ENCODE measurements at places on chromosomes 5 and 9. TPM values are rescaled to one million over a fixed set of nuclear protein-coding genes. Genes with fewer than 3 reads are reported as not detected.

DNA sequence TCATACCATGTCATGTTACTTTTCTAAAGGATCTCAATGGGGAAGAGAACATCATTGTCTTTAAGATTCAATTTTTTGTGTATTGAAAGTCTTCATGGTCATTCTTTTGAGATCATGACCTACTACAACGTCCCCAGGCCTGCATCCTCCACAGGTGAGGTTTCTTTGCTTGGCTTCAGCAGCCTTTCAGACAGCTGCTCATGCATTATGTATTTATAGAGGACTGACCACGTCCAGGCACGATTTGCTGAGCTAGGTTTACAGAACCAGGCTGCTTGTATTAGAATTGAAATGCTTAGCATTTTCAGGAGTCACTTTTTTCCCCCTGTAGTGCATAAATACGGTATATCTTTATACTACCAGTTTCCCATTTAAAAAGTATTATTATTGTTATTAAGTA is 70.4 kb downstream of the LIX1 start:
- no peaks in the 10 kb centered on the region for H3K27me3 ChIP-seq
- no peak overlapping the region for H3K4me3 ChIP-seq
- no peak for DNase-seq
- no peaks in the 10 kb centered on the region for H3K36me3 ChIP-seq

The FUBP3 gene
- polyA plus RNA-seq = 38.0 TPM

The SPINK6 gene
- not detected for polyA plus RNA-seq

GRCh38 chr9:74284581-74285450 is 212.3 kb upstream of the RORB start:
- H3K27ac ChIP-seq = no peak overlapping the region
- H3K36me3 ChIP-seq = no peaks in the 10 kb centered on the region
- H3K4me3 ChIP-seq = no peak overlapping the region
- no peaks in the 10 kb centered on the region for H3K27me3 ChIP-seq
- no peak for DNase-seq

The ARHGAP26 gene
- 10.5 TPM for polyA plus RNA-seq

GRCh38 chr9:129572052-129572425 is 48.9 kb downstream of the C9orf50 start:
- H3K27ac ChIP-seq = no peak overlapping the region
- peaks cover 20% of the 10 kb centered on the region for H3K27me3 ChIP-seq
- peaks cover 15% of the 10 kb centered on the region for H3K4me1 ChIP-seq
- DNase-seq = no peak
- H3K36me3 ChIP-seq = no peaks in the 10 kb centered on the region

The RHOBTB3 gene
- polyA plus RNA-seq = 15.7 TPM

DNA sequence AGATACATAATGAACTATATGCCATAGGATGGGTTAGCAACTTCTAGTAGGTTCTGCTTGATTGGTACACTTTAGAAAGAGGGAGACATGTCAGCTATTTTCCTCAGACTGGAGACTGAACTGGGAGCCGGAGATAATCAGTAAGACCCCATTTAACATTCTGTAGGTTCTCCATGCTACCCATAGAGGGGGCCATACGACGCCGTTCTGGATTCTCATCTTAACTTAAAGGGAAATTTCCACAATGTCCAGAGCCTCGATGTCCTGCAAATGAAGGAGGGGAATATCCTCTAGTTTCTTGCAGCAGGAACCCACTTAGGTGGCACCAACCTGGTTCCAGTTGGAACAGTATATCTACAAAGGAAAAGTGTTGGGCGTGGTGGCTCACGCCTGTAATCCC is 22.3 kb upstream of the NPM1 start:
- H3K27ac ChIP-seq = no peak overlapping the region
- no peaks in the 10 kb centered on the region for H3K27me3 ChIP-seq
- no peaks in the 10 kb centered on the region for H3K4me1 ChIP-seq

The ADAMTS16 gene
- polyA plus RNA-seq = 2.8 TPM

DNA sequence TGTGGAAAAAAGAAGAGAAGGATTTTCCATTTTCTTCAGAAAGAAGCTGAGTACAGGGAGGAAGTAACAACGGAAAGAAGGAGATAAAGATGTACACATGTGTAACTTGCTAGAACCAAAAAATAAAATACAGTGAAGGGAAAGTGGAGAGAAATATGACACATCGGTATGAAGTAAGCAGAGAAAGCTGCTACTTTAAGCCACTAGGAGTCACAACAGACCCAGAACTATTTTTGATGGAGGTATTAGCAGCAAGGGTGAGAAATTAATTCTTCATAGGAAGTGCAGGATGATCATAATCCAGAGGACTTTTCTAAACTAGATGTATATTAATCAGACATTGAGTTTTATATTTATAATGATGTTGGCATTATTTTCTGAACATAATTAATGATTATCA is 88.5 kb downstream of the FAM174A start:
- peak; percentile 27 for DNase-seq
- no peaks in the 10 kb centered on the region for H3K36me3 ChIP-seq
- H3K27me3 ChIP-seq = no peaks in the 10 kb centered on the region
- H3K4me3 ChIP-seq = no peak overlapping the region

GRCh38 chr5:173474881-173475287 is 141.6 kb downstream of the BOD1 start:
- H3K4me1 ChIP-seq = no peaks in the 10 kb centered on the region
- H3K36me3 ChIP-seq = no peaks in the 10 kb centered on the region
- no peak for DNase-seq
- no peak overlapping the region for H3K27ac ChIP-seq
- H3K4me3 ChIP-seq = no peak overlapping the region

GRCh38 chr9:137000177-137000930 is 4.0 kb upstream of the CLIC3 start:
- DNase-seq = no peak
- H3K4me1 ChIP-seq = peaks cover 6% of the 10 kb centered on the region
- H3K27me3 ChIP-seq = peaks cover 26% of the 10 kb centered on the region
- H3K27ac ChIP-seq = no peak overlapping the region
- no peaks in the 10 kb centered on the region for H3K36me3 ChIP-seq

GRCh38 chr9:75907329-75907728 is 16.9 kb downstream of the PCSK5 start:
- no peaks in the 10 kb centered on the region for H3K27me3 ChIP-seq
- no peak overlapping the region for H3K4me3 ChIP-seq
- H3K27ac ChIP-seq = no peak overlapping the region
- no peaks in the 10 kb centered on the region for H3K36me3 ChIP-seq
- DNase-seq = no peak

GRCh38 chr5:98604721-98605425 is 168.6 kb upstream of the RGMB start:
- no peak for DNase-seq
- no peak overlapping the region for H3K4me3 ChIP-seq
- no peak overlapping the region for H3K27ac ChIP-seq
- no peaks in the 10 kb centered on the region for H3K27me3 ChIP-seq
- no peaks in the 10 kb centered on the region for H3K36me3 ChIP-seq
- H3K4me1 ChIP-seq = no peaks in the 10 kb centered on the region

GRCh38 chr5:169657127-169657526 is 20.1 kb downstream of the DOCK2 start:
- no peaks in the 10 kb centered on the region for H3K36me3 ChIP-seq
- DNase-seq = no peak
- no peaks in the 10 kb centered on the region for H3K4me1 ChIP-seq
- no peak overlapping the region for H3K27ac ChIP-seq
- H3K27me3 ChIP-seq = no peaks in the 10 kb centered on the region

The TAF11L5 gene
- not detected for polyA plus RNA-seq

DNA sequence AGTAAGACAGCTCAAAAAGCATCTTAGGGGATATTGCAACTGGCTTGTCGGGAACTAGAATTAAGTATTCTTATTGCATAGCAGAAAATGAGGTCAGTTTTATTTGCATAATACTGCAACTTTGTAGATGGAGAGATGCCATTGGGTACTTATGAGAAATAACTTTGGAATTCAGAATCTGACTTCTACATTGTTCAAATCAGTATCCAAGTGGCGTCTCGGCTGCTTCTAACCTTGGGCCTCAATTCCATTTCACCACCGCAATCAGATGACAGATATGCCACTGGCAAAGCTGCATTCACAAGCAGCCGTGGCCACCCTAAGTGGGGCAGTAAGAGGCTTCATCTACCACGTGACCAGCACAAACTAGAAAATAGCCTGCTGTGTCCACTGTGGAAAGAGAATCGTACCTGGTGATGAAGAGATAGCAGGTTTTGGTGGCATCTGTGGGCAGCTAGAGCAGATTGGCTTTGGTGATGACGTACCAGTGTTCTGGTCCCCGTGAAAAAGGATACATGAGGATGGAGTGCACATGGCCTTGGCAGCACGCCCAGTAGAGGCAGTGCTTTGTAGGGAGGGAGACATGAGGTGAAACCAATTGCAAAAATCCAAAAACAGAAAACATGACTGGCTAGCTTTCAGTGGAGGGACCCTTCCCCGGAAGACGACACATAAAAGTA is 116.6 kb downstream of the KLHL3 start:
- no peaks in the 10 kb centered on the region for H3K36me3 ChIP-seq
- H3K27me3 ChIP-seq = no peaks in the 10 kb centered on the region
- DNase-seq = no peak
- H3K4me3 ChIP-seq = no peak overlapping the region
- H3K4me1 ChIP-seq = no peaks in the 10 kb centered on the region

The LRRC19 gene
- polyA plus RNA-seq = 0.71 TPM

The POLR3G gene
- 376 TPM for polyA plus RNA-seq

DNA sequence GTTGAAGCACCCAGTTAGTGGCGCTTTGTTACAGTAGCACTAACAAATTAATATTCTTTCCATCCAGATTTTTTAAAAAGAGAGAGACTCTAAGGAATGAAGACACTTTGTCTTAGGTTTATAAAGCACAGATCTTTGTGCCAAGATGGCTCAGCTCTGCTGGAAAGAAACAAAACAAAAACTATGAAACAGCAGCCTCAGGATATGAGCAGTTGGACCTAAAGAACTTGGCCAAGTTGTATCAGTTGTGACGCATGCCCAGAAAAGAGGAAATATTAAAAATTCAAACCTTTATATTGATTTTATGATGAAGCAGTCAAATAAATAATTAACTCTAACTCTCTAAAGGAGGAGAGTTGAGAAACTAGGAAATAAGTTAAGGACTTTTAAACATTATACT is 427.2 kb downstream of the SPOCK1 start:
- peaks cover 15% of the 10 kb centered on the region for H3K4me1 ChIP-seq
- H3K4me3 ChIP-seq = no peak overlapping the region
- DNase-seq = no peak

GRCh38 chr5:149667084-149667828 is 62.9 kb upstream of the PPARGC1B start:
- H3K27me3 ChIP-seq = no peaks in the 10 kb centered on the region
- DNase-seq = peak; percentile 75
- H3K27ac ChIP-seq = no peak overlapping the region
- no peak overlapping the region for H3K4me3 ChIP-seq
- no peaks in the 10 kb centered on the region for H3K36me3 ChIP-seq

The AJM1 gene
- 0.28 TPM for polyA plus RNA-seq

The SLC46A2 gene
- polyA plus RNA-seq = not detected

GRCh38 chr5:84549054-84549453 is 164.4 kb upstream of the EDIL3 start:
- no peak for DNase-seq
- no peak overlapping the region for H3K27ac ChIP-seq
- no peak overlapping the region for H3K4me3 ChIP-seq
- no peaks in the 10 kb centered on the region for H3K4me1 ChIP-seq
- H3K27me3 ChIP-seq = no peaks in the 10 kb centered on the region

The DPYSL3 gene
- 97.6 TPM for polyA plus RNA-seq

The PAEP gene
- polyA plus RNA-seq = not detected

Data from GM23338 (cell line).